ENCODE measurements at places on chromosomes 1 and 21.

GRCh38 chr21:44766818-44767354 is 34.7 kb downstream of the UBE2G2 start:
- no peak overlapping the region for H3K4me3 ChIP-seq
- peaks cover 20% of the 10 kb centered on the region for H3K36me3 ChIP-seq
- H3K27ac ChIP-seq, result peak overlapping the region; percentile 12
- no peaks in the 10 kb centered on the region for H3K27me3 ChIP-seq
- peaks cover 9% of the 10 kb centered on the region for H3K4me1 ChIP-seq

GRCh38 chr1:184803180-184803492 is 48.5 kb upstream of the EDEM3 start:
- H3K4me3 ChIP-seq, result no peak overlapping the region
- no peak for DNase-seq
- H3K4me1 ChIP-seq, result peaks cover 6% of the 10 kb centered on the region
- H3K27me3 ChIP-seq, result no peaks in the 10 kb centered on the region
- no peak overlapping the region for H3K27ac ChIP-seq

- H3K36me3 ChIP-seq, result no peaks in the 10 kb centered on the region
- H3K4me3 ChIP-seq, result no peak overlapping the region
- peaks cover 23% of the 10 kb centered on the region for H3K4me1 ChIP-seq
- H3K27ac ChIP-seq, result no peak overlapping the region
- DNase-seq, result no peak
These were observed 237.1 kb downstream of the TM2D1 start for GRCh38 chr1:61487801-61488200.

- no peaks in the 10 kb centered on the region for H3K27me3 ChIP-seq
- H3K4me1 ChIP-seq, result no peaks in the 10 kb centered on the region
- no peak overlapping the region for H3K27ac ChIP-seq
- H3K4me3 ChIP-seq, result no peak overlapping the region
- no peak for DNase-seq
These were observed 2.7 kb downstream of the SERPINC1 start for GRCh38 chr1:173914366-173914871.

- no peaks in the 10 kb centered on the region for H3K36me3 ChIP-seq
- no peak overlapping the region for H3K4me3 ChIP-seq
- peaks cover 5% of the 10 kb centered on the region for H3K4me1 ChIP-seq
- no peak for DNase-seq
- no peak overlapping the region for H3K27ac ChIP-seq
These were observed 8.1 kb downstream of the IL6R start for GRCh38 chr1:154413177-154413783.

DNA sequence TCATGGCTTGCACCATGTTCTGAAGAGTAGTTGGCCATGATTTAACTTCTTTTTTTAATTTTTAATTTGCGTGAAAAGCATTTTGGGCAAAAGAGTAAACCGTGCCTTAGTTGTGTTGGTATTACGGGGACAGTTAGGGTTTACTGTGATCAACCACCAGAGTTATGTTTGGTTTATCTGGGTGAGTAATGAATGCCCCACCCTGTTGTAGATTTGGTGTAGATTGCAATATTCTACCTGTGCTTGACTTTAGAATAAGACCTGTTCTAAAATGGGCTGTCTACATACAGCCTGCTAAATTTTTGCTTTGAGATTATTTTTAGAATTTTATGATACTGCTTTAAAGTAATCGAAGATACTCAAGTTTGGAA is 1.4 kb downstream of the USP25 start:
- peaks cover 3% of the 10 kb centered on the region for H3K36me3 ChIP-seq
- peaks cover 36% of the 10 kb centered on the region for H3K4me1 ChIP-seq
- peak overlapping the region; percentile 91 for H3K4me3 ChIP-seq

- no peaks in the 10 kb centered on the region for H3K27me3 ChIP-seq
- H3K4me1 ChIP-seq, result peaks cover 18% of the 10 kb centered on the region
- no peak for DNase-seq
These were observed 954 bp downstream of the RSBN1 start for GRCh38 chr1:113811156-113811887.

- no peak overlapping the region for H3K4me3 ChIP-seq
- H3K27ac ChIP-seq, result no peak overlapping the region
- no peaks in the 10 kb centered on the region for H3K36me3 ChIP-seq
These were observed 431.0 kb downstream of the DPYD start for GRCh38 chr1:97489834-97490233.

- H3K4me1 ChIP-seq, result peaks cover 12% of the 10 kb centered on the region
- DNase-seq, result no peak
- H3K27ac ChIP-seq, result no peak overlapping the region
These were observed 112.6 kb downstream of the LRIG2 start for GRCh38 chr1:113185463-113186104.

DNA sequence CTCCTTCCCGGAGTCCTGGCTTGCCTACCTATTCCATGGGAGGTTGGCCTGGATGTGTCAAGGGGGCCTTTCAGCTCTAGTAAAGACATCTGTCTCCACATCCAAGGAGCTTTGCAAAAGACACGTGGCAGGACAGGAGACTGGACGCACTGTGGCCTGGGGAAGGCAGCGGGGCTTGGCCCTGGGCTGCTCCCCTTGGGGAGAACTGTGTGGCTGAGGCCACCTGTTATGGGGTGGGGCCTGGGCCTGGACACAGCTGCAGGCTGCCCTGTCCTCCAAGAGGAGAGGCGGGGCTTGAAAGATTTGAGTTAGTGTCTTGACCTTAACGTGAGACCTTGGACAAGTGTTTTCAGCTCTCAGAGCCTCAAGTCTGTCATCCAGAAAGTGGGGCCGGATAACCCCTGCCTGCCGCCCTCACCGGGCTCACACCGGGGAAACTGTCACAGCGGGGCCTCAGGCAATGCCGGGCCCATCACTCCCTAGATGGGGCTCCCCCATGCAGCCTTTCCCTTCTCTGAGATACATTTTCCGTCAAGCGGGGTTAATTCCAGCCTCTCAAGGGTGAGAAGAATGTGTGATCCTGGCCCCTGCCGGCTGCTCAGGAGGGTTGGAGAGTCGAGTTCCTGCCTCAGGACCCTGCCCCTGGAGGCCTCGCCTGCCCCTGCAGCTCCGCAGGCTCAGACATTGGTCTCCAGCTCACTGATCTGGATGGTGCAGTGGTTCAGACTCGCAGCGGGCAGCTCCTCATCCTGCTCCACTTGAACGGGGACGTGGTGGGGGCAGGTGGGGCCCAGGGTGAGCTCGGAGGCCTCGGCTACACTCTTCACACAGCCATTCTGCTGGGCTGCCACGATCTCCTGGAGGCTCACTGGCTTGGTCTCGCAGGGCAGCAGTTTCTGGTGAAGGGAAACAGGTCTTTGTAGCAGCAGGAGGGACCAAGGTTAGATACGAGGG is 25.6 kb downstream of the PODN start:
- H3K4me1 ChIP-seq, result peaks cover 8% of the 10 kb centered on the region
- DNase-seq, result no peak
- H3K27me3 ChIP-seq, result no peaks in the 10 kb centered on the region
- no peak overlapping the region for H3K4me3 ChIP-seq
- H3K27ac ChIP-seq, result no peak overlapping the region

- H3K4me3 ChIP-seq, result no peak overlapping the region
- H3K36me3 ChIP-seq, result peaks cover 2% of the 10 kb centered on the region
- peaks cover 45% of the 10 kb centered on the region for H3K4me1 ChIP-seq
- no peaks in the 10 kb centered on the region for H3K27me3 ChIP-seq
- no peak for DNase-seq
These were observed 37.4 kb upstream of the FAM131C start for GRCh38 chr1:16110884-16111283.

DNA sequence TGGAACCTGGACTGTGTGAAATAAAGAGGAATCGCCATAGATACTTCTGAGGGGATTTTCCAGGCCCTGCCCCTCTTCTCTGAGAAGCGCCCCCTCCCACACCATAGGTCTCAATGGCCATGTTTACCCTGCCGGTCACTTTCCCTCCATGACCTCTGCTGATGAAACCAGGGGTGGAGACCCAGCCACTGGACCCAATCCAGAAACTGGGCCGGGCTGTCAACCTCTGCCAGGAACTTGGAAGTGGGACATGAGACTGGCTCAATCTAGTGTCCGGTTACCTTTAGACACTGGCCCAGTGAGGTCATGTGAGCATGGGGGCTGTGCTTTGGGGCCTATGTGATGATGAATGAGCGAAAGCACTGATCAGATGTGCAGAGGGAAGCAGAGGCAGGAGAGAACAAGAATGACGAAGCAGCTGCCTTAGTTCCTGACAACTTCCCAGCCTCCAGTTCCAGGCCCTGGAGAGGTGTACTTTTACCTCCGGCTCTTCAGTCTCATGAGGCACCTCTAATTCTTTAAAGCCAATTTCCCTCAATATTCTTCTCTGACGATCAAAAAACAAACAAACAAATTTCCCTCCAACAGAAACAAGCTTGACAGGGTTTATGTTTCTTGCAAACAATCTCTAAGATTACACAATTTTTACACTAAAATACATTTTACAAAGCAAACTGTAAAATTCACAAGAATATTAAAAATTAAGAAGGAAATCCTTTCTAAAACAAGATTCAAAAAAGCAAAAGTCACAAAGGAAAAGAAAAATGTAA is 4.9 kb downstream of the ASAP3 start:
- H3K27me3 ChIP-seq, result no peaks in the 10 kb centered on the region
- H3K4me3 ChIP-seq, result no peak overlapping the region
- DNase-seq, result no peak

Data from mesothelial cell of epicardium (in vitro differentiated cells).